ENCODE measurements at places on chromosomes 3 and 15. TPM values are rescaled to one million over a fixed set of nuclear protein-coding genes. Genes with fewer than 3 reads are reported as not detected.

Gene GPR27
- 0.08 TPM for total RNA-seq

Gene BFSP2
- total RNA-seq: not detected

Gene KLHL40
- total RNA-seq: not detected

Gene TMEM40
- total RNA-seq: not detected

Gene EEF1AKMT4
- 4.3 TPM for total RNA-seq

Gene MESP1
- total RNA-seq: 0.15 TPM

Gene TMCO5A
- total RNA-seq: not detected

Gene TTC23
- 26.8 TPM for total RNA-seq

Gene PLXND1
- total RNA-seq: 127 TPM

Gene CHRFAM7A
- total RNA-seq: 1.9 TPM

Gene ZDHHC23
- 0.70 TPM for total RNA-seq

Gene ABHD6
- 5.6 TPM for total RNA-seq

Gene SLC51A
- total RNA-seq: not detected

Gene ARHGEF26
- 0.12 TPM for total RNA-seq

Gene NR1D2
- total RNA-seq: 20.1 TPM

Gene LYZL4
- total RNA-seq: 0.23 TPM

Gene ROPN1
- total RNA-seq: not detected

Gene SMCO1
- not detected for total RNA-seq

Gene SYNPR
- not detected for total RNA-seq

Gene GTF2A2
- total RNA-seq: 25.9 TPM

Gene CIDEC
- not detected for total RNA-seq

Gene IRAK2
- total RNA-seq: 6.8 TPM

Gene MRPS22
- total RNA-seq: 49.1 TPM

Gene RAD51
- 3.2 TPM for total RNA-seq

Gene HAPLN3
- total RNA-seq: 6.7 TPM

Gene TTBK2
- total RNA-seq: 5.5 TPM

Gene GALK2
- 47.3 TPM for total RNA-seq

Gene OR4F15
- total RNA-seq: not detected

Gene SCN11A
- total RNA-seq: under 0.01 TPM

Gene FAM81A
- not detected for total RNA-seq

Gene CYP8B1
- not detected for total RNA-seq

Gene TGM4
- total RNA-seq: 0.15 TPM

Gene PLA2G4E
- not detected for total RNA-seq

Gene MAGI1
- 35.1 TPM for total RNA-seq

Gene GUCA1C
- not detected for total RNA-seq

Gene SUSD5
- total RNA-seq: 5.0 TPM

Gene SLC12A1
- not detected for total RNA-seq

Gene RTP4
- 1.6 TPM for total RNA-seq

Gene CFAP91
- total RNA-seq: 0.53 TPM

Gene DGKG
- total RNA-seq: under 0.01 TPM

All from smooth muscle cell of the coronary artery (primary cell).